ENCODE measurements at places on chromosomes 16 and 17. TPM values are rescaled to one million over a fixed set of nuclear protein-coding genes. Genes with fewer than 3 reads are reported as not detected.
A peak's percentile ranks its signal among the peaks of the same experiment; 100 is the strongest.

The CHP2 gene
- 0.13 TPM for total RNA-seq

The BAHCC1 gene
- 49.3 TPM for total RNA-seq

- DNase-seq: no peak
Observed at GRCh38 chr16:67187175-67187890, 2.6 kb downstream of the EXOC3L1 start.

GRCh38 chr16:58000706-58001676 lies at the start of gene USB1:
Gene USB1, plus strand, starts transcription at chr16:58001407. Its CDS starts 77 bp downstream, at chr16:58001484.
- peak; percentile 90 for DNase-seq

GRCh38 chr17:72249441-72249840 lies 128.6 kb downstream of the SOX9 start:
- no peak for DNase-seq

The ICAM2 gene
- 36.0 TPM for total RNA-seq

DNA sequence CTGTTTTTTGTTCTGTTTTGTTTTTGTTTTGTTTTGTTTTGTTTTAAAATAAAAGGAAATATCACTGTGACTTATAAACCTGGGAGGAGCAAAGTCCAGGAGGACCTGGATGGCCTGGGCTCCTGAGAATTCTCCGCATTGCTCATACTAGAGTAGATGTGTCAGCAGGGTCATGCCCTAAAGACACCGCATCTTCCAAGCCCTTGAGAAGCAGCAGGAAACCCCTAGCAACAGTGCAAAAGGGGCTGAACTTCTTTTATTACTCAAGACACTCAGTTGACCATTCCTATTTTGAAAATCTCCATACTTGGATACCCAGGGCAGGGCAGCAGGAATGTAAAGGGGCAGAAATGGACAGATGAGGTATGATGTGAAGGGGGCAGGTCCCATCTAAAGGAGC lies 51.8 kb downstream of the SYT17 start:
- no peak for DNase-seq

DNA sequence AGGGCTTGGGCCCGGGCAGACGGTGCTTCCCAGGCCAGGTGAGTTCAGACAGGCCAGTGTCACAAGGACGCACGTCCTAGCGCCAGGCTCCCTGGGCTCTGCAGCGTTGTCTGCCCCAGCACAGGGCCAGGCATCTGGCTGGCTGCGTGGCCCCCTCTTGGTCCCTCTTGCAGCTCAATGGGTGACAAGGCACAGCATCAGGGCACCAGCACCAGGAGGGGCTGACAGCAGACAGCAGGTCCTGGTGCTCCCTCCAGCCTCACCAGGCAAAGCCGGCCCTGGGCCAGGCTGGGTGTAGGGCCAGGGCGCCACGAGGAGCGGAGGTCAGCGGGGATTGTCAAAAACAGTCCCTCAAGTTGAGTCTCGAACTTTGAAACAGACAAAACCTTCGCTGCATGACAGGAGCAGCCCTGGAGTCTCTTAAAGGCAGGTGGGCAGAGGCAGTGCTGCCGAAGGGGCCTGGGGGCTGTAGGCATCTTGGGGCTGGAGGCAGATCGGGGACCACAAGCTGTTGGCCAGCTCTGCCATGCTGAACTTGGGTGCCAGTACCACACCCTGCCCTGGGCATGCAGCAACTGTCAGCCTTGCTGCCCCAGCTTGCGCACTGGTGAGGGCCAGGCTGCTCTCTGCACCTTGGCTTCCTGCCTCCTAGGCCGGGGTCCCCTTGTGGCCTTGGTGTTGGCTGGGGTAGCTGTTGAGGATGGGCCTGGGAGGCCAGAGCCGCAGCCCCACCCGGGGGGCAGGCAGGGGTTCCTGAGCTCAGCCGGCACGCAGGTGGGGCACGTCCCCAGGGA lies 48.8 kb downstream of the PRMT7 start:
- no peak for DNase-seq

The STUB1 gene
- 84.3 TPM for total RNA-seq

- DNase-seq: no peak
Observed at GRCh38 chr16:3088450-3088849, 10.6 kb downstream of the ZSCAN10 start.

The RAI1 gene
- total RNA-seq: 35.8 TPM

The MAFG gene
- 38.6 TPM for total RNA-seq

DNA sequence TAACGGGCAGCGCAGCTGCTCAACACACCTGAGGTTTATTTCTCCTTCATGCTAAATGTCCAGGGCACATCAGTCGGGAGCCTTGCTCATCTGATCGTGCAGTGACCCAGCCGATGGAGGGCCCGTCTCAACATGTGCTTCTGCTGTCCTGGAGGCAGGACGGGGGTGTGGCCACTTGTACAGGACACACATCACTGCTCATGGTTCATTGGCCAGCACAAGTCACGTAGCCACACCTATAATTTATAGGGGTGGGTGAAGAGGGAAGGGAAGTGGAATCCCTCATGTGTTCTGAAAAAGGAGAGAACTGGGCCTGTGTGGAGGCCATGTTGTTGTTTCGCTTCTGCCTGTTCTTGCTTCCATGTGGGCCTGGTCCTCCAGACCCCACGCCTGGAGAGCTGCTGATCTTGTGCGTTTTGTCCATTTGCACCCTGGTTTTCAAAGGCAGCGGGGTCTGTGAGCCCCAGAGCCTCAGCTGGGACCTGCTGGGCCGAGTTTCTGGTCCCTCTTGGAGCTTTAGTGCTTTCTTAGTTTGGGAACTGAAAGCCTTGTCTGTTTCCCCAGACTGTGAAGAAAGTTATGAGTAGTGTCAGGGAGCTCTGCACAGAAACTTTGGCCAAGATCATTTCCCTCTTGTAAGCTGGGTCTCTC lies 60.5 kb downstream of the CMIP start:
- DNase-seq: peak; percentile 50

The ZNF750 gene
- total RNA-seq: 0.21 TPM

DNA sequence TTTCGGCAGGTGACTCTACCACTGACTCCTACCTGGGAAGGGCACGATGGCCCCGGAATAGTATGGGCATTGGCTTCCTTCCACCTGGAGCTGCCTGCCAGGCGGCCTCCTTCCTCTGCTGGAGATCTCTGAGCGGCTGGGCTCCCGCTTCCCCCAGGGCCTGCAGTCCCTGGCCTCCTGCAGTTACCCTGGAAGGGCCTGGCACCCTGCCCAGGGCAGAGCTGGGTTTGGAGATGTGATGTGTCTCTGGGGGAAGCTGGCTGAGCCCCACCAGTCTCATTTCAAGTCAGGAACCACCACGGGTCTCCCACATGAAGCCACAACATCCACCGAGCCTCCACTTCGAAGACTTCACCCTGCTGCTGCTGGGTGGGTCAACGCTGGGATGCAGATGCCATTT lies 97.9 kb downstream of the IRF8 start:
- DNase-seq: no peak

- DNase-seq: no peak
Observed at GRCh38 chr17:39787743-39788484, 50.2 kb downstream of the GRB7 start.

DNA sequence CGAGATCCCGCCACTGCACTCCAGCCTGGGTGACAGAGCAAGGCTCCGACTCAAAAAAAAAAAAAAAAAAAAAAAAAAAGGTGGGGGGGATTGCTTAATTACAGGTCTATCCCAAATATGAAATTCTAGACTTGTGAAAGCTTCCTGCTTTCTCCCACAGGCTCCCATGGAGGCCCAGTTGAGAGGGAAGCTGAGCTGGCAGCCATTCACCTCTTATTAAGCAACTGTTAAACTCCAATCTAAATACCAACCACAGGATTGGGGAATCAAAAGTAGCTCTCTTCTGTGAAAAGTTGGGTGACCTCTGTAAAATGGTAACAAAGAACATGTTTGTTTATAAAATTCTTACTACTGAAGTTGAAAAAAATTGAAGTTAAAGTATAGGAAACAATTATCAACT lies 45.8 kb upstream of the STAC2 start:
- DNase-seq: no peak

The KCNG4 gene
- not detected for total RNA-seq

The UTS2R gene
- not detected for total RNA-seq

DNA sequence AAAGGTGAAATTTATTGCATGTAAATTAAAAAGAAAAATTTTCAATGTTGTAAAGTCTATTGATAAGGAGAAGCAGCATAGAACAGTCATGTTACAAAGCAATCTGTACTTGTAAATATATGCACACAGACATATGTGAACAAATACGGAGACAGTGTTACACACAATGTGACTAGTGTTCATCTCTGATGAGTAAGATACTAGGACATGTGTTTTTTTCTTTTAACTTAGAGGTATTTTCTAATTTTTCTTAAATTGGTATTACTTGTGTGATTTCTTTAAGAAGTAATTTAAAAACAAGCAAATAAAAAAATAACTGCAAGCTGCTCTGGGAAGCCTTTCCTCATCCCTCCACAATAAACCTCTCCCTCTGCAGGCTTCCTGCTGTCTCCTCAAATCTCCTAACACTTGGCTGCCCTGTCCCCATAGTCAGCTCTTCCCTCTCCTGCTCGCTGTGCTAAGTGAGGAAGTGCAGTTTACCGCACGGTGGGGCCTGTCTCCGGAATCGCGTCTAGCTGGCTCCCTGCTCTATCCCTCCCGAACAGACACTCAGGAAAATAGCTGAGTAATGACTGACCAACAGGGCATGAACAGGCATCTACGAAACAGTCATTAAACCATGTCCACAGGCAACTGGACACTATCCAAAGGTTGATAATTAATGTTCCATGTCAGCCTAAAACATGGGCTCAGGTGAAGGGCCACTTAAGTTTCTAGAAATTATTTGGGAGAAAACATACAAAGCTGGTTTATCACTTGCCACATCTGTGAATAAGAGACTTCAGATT lies 35.9 kb downstream of the CMTM4 start:
- peak; percentile 81 for DNase-seq

DNA sequence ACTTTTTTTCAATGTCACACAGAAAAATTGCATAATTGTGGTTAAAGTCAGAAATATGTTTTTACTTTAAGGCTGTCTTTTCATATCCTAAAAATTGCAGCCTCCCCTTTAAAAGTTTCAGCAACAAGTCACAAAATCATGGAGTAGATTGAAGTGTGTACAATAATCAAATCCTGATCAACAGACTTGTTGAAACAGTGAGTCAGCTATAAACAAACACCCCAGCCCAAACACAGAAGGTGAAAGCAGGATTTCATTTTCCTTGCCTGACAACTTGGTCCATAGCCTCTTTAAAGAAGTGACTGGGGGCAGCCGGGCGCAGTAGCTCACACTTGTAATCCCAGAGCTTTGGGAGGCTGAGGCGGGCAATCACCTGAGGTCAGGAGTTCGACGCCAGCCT lies 59.9 kb downstream of the WNT3 start:
- no peak for DNase-seq

GRCh38 chr16:3576211-3576610 lies 992 bp downstream of the NLRC3 start:
- no peak for DNase-seq

The KRT40 gene
- total RNA-seq: not detected

The HOXB2 gene
- total RNA-seq: 36.9 TPM

The DPEP3 gene
- not detected for total RNA-seq

The APOH gene
- total RNA-seq: not detected

GRCh38 chr16:66207139-66207882 lies 159.2 kb upstream of the CDH5 start:
- no peak for DNase-seq

The PRDM7 gene
- not detected for total RNA-seq

GRCh38 chr16:11841026-11841425 lies 10.3 kb downstream of the RSL1D1 start:
- no peak for DNase-seq

The PIGL gene
- 53.3 TPM for total RNA-seq

The CHMP6 gene
- total RNA-seq: 22.9 TPM

The GCGR gene
- 0.39 TPM for total RNA-seq

DNA sequence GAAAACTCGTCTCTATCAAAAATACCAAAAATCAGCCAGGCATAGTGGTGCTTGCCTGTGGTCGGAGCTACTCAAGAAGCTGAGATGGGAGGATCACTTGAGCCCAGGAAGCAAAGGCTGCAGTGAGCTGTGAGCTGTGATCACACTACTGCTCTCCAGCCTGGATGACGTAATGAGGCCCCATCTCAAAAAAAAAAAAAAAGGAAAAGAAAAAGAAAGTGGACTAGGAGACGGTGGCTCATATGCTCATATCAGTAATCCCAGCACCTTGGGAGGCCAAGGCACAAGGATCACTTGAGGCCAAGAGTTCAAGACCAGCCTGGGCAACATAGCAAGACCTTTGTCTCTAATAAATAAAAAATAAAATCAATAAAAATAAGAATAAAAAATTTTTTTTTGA lies 8.8 kb upstream of the SUMO2 start:
- DNase-seq: no peak

DNA sequence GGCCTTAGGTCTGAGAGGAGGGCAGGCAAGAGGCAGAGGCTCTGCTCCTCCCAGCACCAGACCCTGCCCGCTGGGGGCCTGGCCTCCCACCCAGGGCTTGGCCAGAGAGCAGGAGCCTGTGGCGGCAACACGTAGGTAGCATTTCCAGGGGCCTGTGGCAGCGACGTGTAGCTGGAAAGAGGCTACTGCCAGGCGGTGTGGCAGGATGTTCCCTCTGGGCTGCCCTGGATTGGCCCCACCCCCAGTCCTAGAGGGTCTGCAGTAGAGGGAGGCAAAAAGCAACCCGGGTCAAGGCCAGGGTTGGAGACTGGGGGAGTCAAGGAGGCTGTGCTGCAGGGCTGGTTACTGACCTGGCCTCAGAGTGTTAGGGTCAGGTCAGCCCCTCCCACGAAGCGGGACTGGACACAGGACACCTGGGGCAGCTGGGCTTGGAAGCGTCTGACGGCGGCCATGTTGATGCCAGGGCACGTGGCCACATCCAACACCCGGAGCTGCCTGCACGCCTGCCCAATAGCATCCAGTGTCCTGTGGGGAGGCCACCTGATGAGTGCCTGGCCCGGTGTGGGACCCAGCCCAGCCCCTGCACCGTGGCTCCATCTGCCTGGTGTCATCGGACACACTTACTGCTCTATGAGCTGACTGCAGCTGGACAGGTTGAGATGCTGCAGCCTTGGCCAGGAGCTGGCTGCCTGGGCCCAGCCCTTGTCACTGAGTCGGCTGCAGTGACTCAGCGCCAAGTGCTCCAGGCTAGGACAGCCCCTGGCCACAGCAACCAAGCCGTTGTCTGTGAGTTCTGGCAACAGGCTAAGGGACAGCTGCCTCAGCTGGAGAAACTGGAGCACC lies 8.5 kb downstream of the ELMO3 start:
- no peak for DNase-seq

Measured in aorta (tissue), 5 donors.